ENCODE measurements at places on chromosomes 1 and 21. TPM values are rescaled to one million over a fixed set of nuclear protein-coding genes. Genes with fewer than 3 reads are reported as not detected.

DNA sequence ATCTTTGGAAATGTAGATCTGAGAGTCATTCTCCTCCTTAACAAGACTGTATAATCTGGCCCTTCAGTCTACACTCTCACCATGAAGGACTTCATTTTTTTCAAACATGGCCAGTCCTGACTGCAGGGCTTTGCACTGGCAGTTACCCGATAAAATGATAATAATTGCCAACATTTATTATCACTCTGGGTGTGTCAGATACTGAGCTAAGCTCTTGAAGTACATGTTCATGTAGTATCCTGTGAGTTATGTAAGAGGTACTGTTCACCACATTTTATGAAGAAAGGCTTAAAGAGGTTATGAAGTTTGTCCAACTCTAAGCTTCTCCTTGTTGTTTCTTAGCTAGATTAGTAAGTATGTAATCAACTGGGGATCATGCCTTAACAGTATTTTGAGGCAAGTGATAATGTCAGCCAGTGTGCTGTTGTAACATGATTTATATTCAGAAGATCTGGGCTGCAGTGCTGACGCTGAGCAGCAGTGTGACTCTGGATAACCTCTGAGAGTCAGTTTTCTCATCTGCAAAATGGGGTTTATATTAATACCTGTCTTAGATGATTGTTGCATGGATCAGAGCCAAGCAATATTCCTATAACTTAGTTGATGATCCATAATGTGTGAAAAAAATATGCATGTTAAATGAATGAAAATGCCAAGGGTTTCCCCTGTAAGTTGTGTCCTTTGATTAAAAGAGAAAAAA is 42.1 kb upstream of the LEPR start:
- H3K4me3 ChIP-seq = no peak overlapping the region
- H3K36me3 ChIP-seq = no peaks in the 10 kb centered on the region
- no peak overlapping the region for H3K27ac ChIP-seq
- peaks cover 12% of the 10 kb centered on the region for H3K27me3 ChIP-seq
- no peaks in the 10 kb centered on the region for H3K4me1 ChIP-seq

DNA sequence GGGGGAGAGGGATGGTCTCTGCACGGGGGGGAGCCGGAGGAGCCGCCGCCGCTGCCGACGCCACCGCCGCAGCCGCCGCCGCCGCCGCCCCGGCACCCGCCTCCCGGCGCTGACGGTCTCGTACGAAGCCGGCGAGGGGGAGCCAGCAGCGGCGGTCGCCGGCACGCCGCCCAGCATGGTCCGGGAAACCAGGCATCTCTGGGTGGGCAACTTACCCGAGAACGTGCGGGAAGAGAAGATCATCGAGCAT is 311 bp downstream of the SPEN start:
- no peak for DNase-seq
- peaks cover 42% of the 10 kb centered on the region for H3K4me1 ChIP-seq
- peak overlapping the region; percentile 81 for H3K4me3 ChIP-seq
- H3K36me3 ChIP-seq = peaks cover 19% of the 10 kb centered on the region

Gene G0S2
- 5.7 TPM for total RNA-seq

- no peak overlapping the region for H3K4me3 ChIP-seq
- H3K27ac ChIP-seq = no peak overlapping the region
- peaks cover 13% of the 10 kb centered on the region for H3K4me1 ChIP-seq
- DNase-seq = no peak
- no peaks in the 10 kb centered on the region for H3K36me3 ChIP-seq
These were observed 17.2 kb upstream of the C2CD2 start for GRCh38 chr21:41970751-41971653.

DNA sequence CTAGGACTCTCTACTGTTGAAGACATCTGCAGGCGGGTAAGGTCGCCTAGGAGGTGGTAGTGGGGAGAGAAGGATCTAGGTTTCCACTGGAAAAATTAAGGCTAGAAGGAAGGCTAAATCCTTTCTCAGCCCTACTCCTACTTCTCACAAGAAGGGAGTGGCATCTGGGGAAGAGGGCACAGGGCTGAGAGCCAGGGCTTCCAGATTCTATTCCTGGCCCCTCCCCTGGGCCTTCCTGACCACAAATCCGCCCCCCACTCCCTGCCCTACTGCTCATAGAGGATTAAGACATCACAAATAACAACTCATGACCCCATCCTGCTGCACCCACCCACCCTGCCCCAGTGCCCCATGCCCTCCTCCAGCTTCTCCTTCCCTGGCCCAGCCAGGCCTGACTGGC is 2.5 kb downstream of the PHLDA3 start:
- no peak overlapping the region for H3K4me3 ChIP-seq
- H3K4me1 ChIP-seq = peaks cover 3% of the 10 kb centered on the region
- no peak overlapping the region for H3K27ac ChIP-seq
- H3K36me3 ChIP-seq = no peaks in the 10 kb centered on the region
- H3K27me3 ChIP-seq = peaks cover 34% of the 10 kb centered on the region
- DNase-seq = no peak

- no peaks in the 10 kb centered on the region for H3K27me3 ChIP-seq
- H3K36me3 ChIP-seq = peaks cover 14% of the 10 kb centered on the region
- peaks cover 16% of the 10 kb centered on the region for H3K4me1 ChIP-seq
- H3K27ac ChIP-seq = peak overlapping the region; percentile 95
These were observed 51.9 kb upstream of the LPAR3 start for GRCh38 chr1:84944767-84945486.

- DNase-seq = peak; percentile 74
- no peak overlapping the region for H3K27ac ChIP-seq
- H3K27me3 ChIP-seq = no peaks in the 10 kb centered on the region
- H3K4me3 ChIP-seq = no peak overlapping the region
- H3K4me1 ChIP-seq = peaks cover 32% of the 10 kb centered on the region
- H3K36me3 ChIP-seq = peaks cover 7% of the 10 kb centered on the region
These were observed 74.6 kb downstream of the ARID4B start for GRCh38 chr1:235253219-235253962.

DNA sequence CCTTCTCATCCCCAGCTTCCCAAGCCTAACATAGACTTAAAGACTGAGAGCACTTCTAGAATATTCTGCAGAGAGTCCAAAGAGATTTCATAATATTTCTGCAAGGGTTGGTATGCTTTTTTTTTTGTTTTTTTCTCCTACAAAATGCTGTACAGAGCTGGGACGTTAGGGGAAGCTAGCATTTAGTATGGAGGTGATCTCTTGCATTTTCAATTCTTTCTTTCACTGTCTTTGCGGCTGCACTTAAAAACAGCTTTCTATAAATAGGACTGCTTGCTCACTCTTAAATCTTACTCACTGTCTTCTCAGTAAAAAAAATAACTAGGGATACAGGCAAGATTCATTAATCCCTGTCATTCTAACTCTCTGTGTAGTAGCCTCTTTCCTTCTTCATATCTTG is 7.4 kb downstream of the DSCAM start:
- peaks cover 29% of the 10 kb centered on the region for H3K27me3 ChIP-seq
- H3K36me3 ChIP-seq = no peaks in the 10 kb centered on the region
- H3K4me1 ChIP-seq = no peaks in the 10 kb centered on the region
- no peak overlapping the region for H3K27ac ChIP-seq
- H3K4me3 ChIP-seq = no peak overlapping the region
- no peak for DNase-seq

DNA sequence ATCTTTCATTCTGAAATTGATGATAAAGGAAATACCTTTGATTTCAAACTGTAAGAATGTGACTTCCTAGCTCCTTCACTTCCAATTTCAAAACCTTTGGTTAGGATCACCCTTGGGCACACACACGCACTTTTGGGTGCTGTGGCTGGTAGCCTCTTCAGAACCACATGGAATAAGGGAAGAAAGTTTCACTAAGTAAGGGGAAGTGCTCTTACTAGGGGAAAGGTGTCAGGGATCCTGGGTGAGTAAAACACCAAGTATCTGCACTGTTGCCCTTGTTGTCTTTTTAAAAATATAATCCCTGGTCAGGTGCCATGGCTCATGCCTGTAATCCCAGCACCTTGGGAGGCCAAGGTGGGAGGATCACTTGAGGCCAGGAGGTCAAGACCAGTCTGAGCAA is 132.4 kb downstream of the SDCCAG8 start:
- H3K36me3 ChIP-seq = peaks cover 4% of the 10 kb centered on the region
- no peak overlapping the region for H3K27ac ChIP-seq
- peaks cover 6% of the 10 kb centered on the region for H3K4me1 ChIP-seq
- H3K27me3 ChIP-seq = no peaks in the 10 kb centered on the region

DNA sequence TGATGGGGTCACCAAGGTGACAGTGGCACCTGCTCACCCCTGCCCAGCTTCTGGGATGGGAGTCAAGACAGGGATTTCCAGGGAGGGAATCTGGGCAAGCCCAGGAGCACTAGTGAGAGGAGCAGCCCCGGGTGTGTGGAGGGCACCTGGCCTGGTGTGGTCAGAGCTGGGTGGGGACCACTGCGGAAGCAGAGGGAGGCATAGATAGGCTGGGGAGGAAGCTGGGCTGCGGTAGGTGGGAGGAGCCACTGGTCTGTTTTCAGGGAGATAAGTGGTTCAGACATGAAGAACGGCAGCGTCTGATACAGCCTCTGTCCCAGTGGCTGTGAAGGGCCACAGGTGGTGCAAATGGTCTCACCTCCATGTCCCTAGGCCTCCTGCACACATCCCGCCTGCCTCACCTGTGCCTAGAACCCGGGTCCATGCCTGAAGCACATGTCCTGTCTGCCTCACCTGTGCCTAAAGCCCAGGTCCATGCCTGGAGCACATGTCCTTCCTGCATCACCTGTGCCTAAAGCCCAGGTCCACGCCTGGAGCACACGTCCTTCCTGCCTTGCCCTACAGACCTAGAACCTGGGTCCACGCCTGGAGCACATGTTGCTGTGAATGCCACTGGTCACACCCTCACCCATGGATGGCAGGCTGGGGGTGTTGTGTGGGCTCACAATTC is 325.9 kb upstream of the AJAP1 start:
- no peak for DNase-seq
- H3K27ac ChIP-seq = no peak overlapping the region
- no peaks in the 10 kb centered on the region for H3K36me3 ChIP-seq
- H3K27me3 ChIP-seq = peaks cover 4% of the 10 kb centered on the region
- no peak overlapping the region for H3K4me3 ChIP-seq

DNA sequence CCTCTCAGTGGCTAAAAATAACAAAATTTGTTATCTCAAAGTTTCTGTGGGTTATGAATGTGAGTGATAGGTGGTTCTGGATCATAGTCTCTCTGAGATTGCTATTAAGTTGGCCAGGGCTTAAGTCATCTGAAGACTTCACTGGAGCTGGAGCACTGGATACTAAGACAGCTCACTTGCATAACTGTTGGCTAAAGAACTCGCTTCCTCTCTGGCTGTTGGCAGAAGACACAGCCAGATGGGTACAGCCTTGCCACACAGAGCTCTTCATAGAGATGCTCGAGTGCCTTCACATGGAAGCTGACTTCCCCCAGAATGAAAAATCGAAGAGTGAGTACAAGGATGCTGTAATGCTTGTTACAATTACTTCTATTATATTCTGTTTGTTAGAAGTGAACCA is 333.8 kb downstream of the ZP4 start:
- no peaks in the 10 kb centered on the region for H3K36me3 ChIP-seq
- DNase-seq = no peak
- no peaks in the 10 kb centered on the region for H3K4me1 ChIP-seq
- H3K27ac ChIP-seq = no peak overlapping the region
- H3K4me3 ChIP-seq = no peak overlapping the region
- peaks cover 13% of the 10 kb centered on the region for H3K27me3 ChIP-seq

GRCh38 chr21:41152147-41152546 is 15.8 kb upstream of the BACE2 start:
- H3K27me3 ChIP-seq = peaks cover 19% of the 10 kb centered on the region
- DNase-seq = no peak
- H3K27ac ChIP-seq = no peak overlapping the region
- H3K36me3 ChIP-seq = no peaks in the 10 kb centered on the region
- no peak overlapping the region for H3K4me3 ChIP-seq

GRCh38 chr1:1058921-1059493 is 15.1 kb downstream of the RNF223 start:
- H3K27me3 ChIP-seq = peaks cover 24% of the 10 kb centered on the region
- peak overlapping the region; percentile 13 for H3K27ac ChIP-seq
- peak overlapping the region; percentile 75 for H3K4me3 ChIP-seq
- peaks cover 26% of the 10 kb centered on the region for H3K4me1 ChIP-seq
- H3K36me3 ChIP-seq = peaks cover 29% of the 10 kb centered on the region

DNA sequence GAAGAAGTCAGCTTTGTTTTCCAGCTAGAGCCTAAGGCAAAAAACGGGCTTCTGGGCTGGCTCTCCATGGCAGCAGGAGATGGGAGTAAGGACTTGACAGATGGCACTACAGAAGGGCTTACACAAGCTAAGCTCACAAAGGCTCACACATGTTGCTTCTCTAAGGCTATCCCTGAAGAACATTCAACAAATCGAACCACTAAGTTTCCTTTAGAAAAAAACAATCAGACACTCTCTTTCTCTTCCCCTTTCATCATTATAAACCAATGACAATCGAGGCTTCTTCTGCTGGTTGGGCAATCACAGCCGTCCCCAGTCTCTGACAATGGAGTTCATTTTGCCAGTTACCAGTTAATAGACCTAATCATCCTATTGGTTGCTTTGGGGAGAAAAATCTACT is 40.5 kb downstream of the TRIT1 start:
- H3K27me3 ChIP-seq = no peaks in the 10 kb centered on the region
- no peak overlapping the region for H3K27ac ChIP-seq
- no peak for DNase-seq
- peaks cover 69% of the 10 kb centered on the region for H3K36me3 ChIP-seq
- no peak overlapping the region for H3K4me3 ChIP-seq
- H3K4me1 ChIP-seq = peaks cover 55% of the 10 kb centered on the region

DNA sequence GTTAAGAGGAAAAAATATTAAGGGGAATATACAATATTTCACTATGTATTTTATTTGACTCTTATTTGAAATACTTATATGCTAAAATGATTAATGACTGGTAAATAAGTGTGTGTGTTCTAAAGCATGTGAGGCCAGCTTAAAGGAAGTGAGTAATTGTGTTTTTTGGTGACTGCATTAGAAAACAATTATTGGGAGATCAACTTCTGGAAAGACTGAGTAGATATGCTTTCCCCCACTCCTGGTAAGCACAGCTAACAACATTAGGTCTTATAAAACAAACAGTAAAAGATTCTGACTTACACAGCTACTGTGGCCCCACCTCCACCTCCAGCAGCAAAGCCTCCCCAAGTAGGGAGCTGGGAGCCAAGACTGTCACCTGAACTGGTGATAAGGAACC is 403.0 kb downstream of the SRGAP2C start:
- no peaks in the 10 kb centered on the region for H3K27me3 ChIP-seq
- DNase-seq = no peak
- H3K4me1 ChIP-seq = peaks cover 21% of the 10 kb centered on the region
- no peak overlapping the region for H3K4me3 ChIP-seq

Gene OR2T10
- not detected for total RNA-seq

DNA sequence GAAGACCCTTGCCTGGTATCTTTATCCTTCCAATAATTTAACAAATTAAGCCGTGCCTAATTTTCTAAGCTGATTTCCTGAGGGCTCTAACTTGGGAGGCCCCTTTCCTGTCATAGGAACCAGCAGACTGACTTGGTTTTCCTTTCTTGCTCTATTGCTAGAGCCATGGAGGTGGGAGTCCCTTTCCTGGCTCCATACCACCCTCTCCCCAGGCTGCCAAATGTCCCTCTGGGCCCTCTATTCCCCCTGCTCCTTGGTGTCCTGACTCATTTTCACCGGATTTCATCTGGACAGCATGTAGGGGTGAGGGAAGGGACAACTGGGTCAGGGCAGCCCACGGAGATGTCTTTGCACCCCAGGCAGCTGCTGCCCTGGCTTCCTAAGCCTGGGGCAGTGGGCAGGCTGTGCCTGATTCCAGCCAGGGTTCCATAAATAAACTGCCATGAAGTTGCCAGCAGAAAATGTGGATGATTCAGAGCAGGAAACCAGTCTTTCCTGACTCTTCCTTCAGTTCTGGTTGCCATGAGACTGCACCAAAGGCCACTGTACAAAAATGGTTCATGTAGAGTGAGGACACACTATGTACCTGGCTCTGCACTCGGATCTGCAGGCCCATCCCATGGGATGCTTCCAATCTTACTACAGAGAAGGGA is 38.0 kb upstream of the SERBP1 start:
- H3K36me3 ChIP-seq = no peaks in the 10 kb centered on the region
- peaks cover 1% of the 10 kb centered on the region for H3K27me3 ChIP-seq

Gene PLA2G2C
- 0.59 TPM for total RNA-seq

GRCh38 chr1:42639116-42639515 is 19.1 kb upstream of the PPIH start:
- no peak overlapping the region for H3K4me3 ChIP-seq
- no peaks in the 10 kb centered on the region for H3K27me3 ChIP-seq
- H3K27ac ChIP-seq = no peak overlapping the region
- H3K4me1 ChIP-seq = no peaks in the 10 kb centered on the region

Measured in activated CD8-positive, alpha-beta T cell treated with anti-CD3 and anti-CD28 coated beads for 36 hours (primary cell).